A549 treated with Mapracorat at 1 μM for 4 hours (cell line): ENCODE measurements at places on chromosomes 1 and 21. TPM values are rescaled to one million over a fixed set of nuclear protein-coding genes. Genes with fewer than 3 reads are reported as not detected.

Gene C4BPA
- total RNA-seq = 0.45 to 0.89 TPM (median 0.66 TPM) in 5 replicates

Gene ANGPTL3
- not detected in 5 replicates for total RNA-seq

Gene CLCNKB
- 0.10 TPM in 1 of 5 replicates, not detected in the others for total RNA-seq

Gene CLIC4
- total RNA-seq = 36.1 to 51.7 TPM (median 45.9 TPM) in 5 replicates

Gene TMPRSS3
- 0.14 to 0.57 TPM (median 0.34 TPM) in 5 replicates for total RNA-seq

Gene KIRREL1
- 19.2 to 26.5 TPM (median 24.4 TPM) in 5 replicates for total RNA-seq

Gene SYTL1
- total RNA-seq = 0.39 to 1.1 TPM (median 0.60 TPM) in 5 replicates

Gene RNU1-3
- total RNA-seq = not detected in 5 replicates

Gene FCRL2
- not detected in 5 replicates for total RNA-seq

Gene SUSD4
- total RNA-seq = 0.28 to 0.82 TPM (median 0.48 TPM) in 5 replicates

Gene RSRP1
- total RNA-seq = 13.8 to 24.9 TPM (median 22.1 TPM) in 5 replicates

Gene IRF6
- total RNA-seq = 0.14 to 0.22 TPM (median 0.18 TPM) in 5 replicates

Gene TRAF3IP3
- not detected in 5 replicates for total RNA-seq

Gene SPSB1
- total RNA-seq = 29.5 to 37.4 TPM (median 33.2 TPM) in 5 replicates

Gene CDC20
- 178 to 205 TPM (median 195 TPM) in 5 replicates for total RNA-seq

Gene NBPF4
- total RNA-seq = 0.12 to 0.16 TPM (median 0.14 TPM) in 4 of 5 replicates, not detected in the other

Gene SERBP1
- 194 to 207 TPM (median 203 TPM) in 5 replicates for total RNA-seq

Gene LAMC2
- total RNA-seq = 18.9 to 24.4 TPM (median 19.9 TPM) in 5 replicates

Gene PCP4L1
- total RNA-seq = not detected in 5 replicates

Gene CADM3
- 0.06 to 0.15 TPM (median 0.09 TPM) in 4 of 5 replicates, not detected in the other for total RNA-seq

Gene LEMD1
- total RNA-seq = not detected in 5 replicates

Gene IKBKE
- 4.5 to 7.9 TPM (median 6.0 TPM) in 5 replicates for total RNA-seq

Gene TEKT2
- not detected in 5 replicates for total RNA-seq

Gene RIMKLA
- 0.39 to 1.3 TPM (median 1.1 TPM) in 5 replicates for total RNA-seq

Gene RAP1GAP
- 8.1 to 11.4 TPM (median 10.8 TPM) in 5 replicates for total RNA-seq

Gene MYBPHL
- 0.25 TPM in 1 of 5 replicates, not detected in the others for total RNA-seq
